ENCODE measurements at places on chromosomes 5 and 9. TPM values are rescaled to one million over a fixed set of nuclear protein-coding genes. Genes with fewer than 3 reads are reported as not detected.

DNA sequence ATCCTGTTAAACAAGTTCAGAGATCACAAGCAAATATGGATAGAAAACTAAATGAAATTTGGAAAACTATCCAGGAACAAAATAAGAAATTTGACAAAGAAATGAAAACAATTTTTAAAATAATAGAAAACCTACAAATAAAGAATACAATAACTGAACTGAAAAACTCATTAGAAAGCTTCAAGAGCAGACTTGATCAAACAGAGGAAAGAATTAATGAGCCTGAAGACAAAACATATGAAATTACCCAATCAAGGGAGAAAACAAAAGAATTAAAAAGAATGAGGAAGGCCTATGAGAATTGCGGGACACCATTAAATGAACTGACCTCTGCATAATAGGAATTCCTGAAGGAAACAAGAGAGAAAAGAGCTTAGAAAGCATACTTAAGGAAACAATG is 39.8 kb upstream of the TNPO1 start:
- H3K36me3 ChIP-seq: no peaks in the 10 kb centered on the region
- H3K27ac ChIP-seq: no peak overlapping the region
- no peaks in the 10 kb centered on the region for H3K4me1 ChIP-seq
- DNase-seq: no peak

Gene SLC22A4
- total RNA-seq: 4.5 TPM

DNA sequence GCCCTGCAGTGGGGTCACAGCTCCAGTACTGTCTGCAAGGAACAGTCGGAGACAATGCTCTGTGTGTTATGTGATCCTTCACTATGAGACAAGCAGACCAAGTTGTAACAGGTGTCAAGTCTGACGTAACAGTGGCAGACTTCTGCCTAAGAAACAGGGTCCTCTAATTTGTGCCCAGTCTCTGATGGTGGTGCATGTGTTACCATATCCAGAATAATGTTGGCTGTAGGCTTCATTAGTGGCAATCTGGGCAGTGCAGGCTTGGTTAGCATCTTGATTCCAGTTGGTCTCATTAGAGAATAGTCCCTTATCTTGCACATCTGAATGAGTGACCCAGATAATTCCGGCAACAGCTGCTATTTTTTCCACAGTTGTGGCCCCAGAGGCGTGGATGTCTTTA is 33.8 kb downstream of the ZNF131 start:
- peaks cover 3% of the 10 kb centered on the region for H3K36me3 ChIP-seq
- H3K27ac ChIP-seq: no peak overlapping the region
- peaks cover 4% of the 10 kb centered on the region for H3K4me1 ChIP-seq
- DNase-seq: no peak
- no peak overlapping the region for H3K4me3 ChIP-seq

Gene DMRTA1
- total RNA-seq: 6.1 TPM

Gene GPX3
- 15.6 TPM for total RNA-seq

Gene RNF130
- total RNA-seq: 29.8 TPM
